ENCODE measurements at places on chromosomes 3 and 15.

- DNase-seq = no peak
These were observed 413.7 kb downstream of the PDCD6IP start for GRCh38 chr3:34212175-34212574.

- DNase-seq = no peak
These were observed 111.9 kb downstream of the SAMMSON start for GRCh38 chr3:70111411-70111810.

DNA sequence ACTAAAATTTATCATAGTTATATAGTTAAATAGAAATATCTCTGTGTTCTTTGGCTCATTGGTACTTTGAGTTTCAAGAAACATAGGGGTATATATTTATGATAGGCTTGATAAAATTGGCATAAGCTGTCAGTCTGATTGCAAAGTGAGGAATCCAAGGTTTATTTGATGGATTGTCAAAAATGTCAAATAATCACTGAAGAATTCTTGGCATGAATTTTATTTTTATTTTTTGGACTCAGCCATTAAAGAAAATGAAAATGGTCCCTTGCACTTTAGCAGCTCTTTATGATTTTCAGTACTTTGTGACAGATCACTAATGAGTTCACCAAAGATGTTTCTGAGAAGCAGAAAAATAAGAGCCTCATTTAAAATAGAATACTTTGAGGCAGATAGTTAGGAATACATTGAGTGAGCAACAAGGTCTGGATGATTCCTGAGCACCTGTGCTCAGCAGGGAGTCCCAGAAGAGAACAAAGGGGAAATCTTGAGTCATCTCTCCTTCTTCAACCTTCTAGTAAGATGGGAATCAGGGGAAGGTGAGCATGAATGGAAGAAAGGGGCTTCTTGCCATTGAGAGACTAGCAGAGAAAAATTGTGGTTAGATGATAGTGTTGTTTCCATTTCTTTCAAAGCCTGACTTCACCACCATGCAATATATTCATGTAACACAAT, 85.3 kb upstream of the VEPH1 start:
- no peak for DNase-seq

DNA sequence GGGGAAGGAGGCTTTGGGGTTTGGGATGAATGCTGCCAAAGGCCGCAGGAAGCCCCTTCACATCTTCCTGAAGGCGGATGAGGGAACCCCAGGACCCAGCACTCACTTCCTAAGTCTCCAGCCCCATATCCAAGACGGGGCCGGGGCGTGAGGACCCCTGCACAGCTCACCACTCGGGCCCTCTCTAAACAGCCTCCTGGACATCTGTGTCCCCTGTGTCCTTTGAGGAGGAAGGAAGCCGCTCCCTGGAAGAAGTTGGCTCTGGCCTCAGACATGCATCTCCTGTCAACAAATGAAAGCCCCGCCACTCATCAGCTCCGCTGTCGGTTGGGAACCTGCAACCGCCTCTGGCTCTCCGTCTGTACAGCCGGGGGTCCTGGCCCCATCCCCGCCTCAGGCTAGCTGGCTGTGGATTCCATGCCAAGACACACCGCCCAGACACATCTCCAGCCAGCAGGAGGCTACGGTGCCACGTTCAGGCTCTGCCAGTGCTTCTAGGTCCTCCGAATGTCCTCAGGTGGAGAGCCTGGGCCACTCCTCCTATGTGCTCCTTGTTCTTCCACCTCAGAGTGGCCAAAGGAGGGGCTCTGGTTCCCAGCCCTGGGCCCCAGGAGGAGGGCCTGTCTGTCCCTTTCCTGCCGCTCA, 140.0 kb upstream of the MEF2A start:
- no peak for DNase-seq

GRCh38 chr3:139772539-139773500, 95.0 kb upstream of the NMNAT3 start:
- DNase-seq = no peak

GRCh38 chr15:77017761-77018720, 23.1 kb downstream of the PSTPIP1 start:
- no peak for DNase-seq

- DNase-seq = no peak
These were observed 276.4 kb downstream of the XXYLT1 start for GRCh38 chr3:194994551-194994981.

DNA sequence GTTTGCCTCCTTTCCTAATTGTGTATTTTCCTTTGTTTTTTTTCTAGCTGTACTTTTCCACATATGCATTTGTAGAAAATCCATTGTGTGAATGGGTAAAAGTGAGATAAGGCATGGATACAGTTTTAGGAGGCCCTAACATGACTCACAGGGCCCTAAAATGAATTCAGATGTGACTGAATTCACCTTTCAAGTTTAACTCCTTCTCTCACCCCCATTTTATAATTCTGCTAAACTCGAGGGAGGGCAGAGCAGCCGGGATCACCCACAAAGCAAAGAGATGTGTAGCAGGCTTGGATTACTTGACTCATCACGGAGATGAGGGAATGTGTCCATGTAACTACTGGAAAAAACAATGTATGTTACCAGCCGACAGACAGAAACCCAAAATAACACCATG, 59.9 kb downstream of the FOXP1 start:
- DNase-seq = no peak

- no peak for DNase-seq
These were observed 13.0 kb downstream of the ZBED2 start for GRCh38 chr3:111582120-111582474.

GRCh38 chr3:72043204-72044133, 258.5 kb upstream of the PROK2 start:
- no peak for DNase-seq

- no peak for DNase-seq
These were observed 280.3 kb upstream of the MME start for GRCh38 chr3:154799800-154800199.

GRCh38 chr3:187830181-187830580, 84.9 kb upstream of the BCL6 start:
- DNase-seq = no peak

GRCh38 chr15:77094397-77095030, 23.6 kb upstream of the TSPAN3 start:
- no peak for DNase-seq

DNA sequence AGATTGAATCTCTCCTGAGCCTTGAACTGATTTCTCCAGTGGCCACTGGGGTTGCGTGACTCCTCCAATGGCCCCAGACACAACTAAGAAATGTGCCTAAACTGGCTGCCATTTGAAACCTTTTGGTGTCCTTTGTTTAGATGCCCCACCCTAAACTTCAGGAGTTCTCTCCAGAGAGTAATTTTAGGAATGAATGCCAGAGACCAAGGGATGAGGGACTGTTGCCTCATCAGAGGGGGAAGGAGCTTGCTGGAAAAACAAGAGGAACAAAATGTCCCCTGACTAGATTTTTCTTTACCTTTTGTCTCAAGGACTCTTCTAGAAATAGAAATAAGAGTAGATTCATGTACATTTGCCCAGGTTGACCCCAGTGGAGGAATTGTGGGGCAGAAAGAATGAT, 8.1 kb upstream of the ADPRH start:
- DNase-seq = no peak

All from activated T-helper 9 cell treated with anti-CD3 and anti-CD28 coated beads, Interleukin-2, amount 50 U/mL, for 16 hours (primary cell).